ENCODE measurements at places on chromosomes 5 and 9. TPM values are rescaled to one million over a fixed set of nuclear protein-coding genes. Genes with fewer than 3 reads are reported as not detected.

CATSPER3 gene
- 0.38 TPM for total RNA-seq

PHF24 gene
- total RNA-seq = not detected

ZFP2 gene
- total RNA-seq = 0.21 TPM

PPP1R26 gene
- 0.94 TPM for total RNA-seq

DEPDC1B gene
- 2.4 TPM for total RNA-seq

PCSK5 gene
- 1.0 TPM for total RNA-seq

GARIN3 gene
- 0.18 TPM for total RNA-seq

CDH9 gene
- total RNA-seq = not detected

CYLC2 gene
- total RNA-seq = not detected

ARRDC3 gene
- 14.5 TPM for total RNA-seq

PDE6A gene
- total RNA-seq = not detected

FOCAD gene
- 18.6 TPM for total RNA-seq

F2RL1 gene
- 1.8 TPM for total RNA-seq

HK3 gene
- 0.19 TPM for total RNA-seq
